ENCODE measurements at places on chromosomes 7 and 10.

- no peak for DNase-seq
Observed at GRCh38 chr10:12833451-12833850, 168.1 kb downstream of the CCDC3 start.

DNA sequence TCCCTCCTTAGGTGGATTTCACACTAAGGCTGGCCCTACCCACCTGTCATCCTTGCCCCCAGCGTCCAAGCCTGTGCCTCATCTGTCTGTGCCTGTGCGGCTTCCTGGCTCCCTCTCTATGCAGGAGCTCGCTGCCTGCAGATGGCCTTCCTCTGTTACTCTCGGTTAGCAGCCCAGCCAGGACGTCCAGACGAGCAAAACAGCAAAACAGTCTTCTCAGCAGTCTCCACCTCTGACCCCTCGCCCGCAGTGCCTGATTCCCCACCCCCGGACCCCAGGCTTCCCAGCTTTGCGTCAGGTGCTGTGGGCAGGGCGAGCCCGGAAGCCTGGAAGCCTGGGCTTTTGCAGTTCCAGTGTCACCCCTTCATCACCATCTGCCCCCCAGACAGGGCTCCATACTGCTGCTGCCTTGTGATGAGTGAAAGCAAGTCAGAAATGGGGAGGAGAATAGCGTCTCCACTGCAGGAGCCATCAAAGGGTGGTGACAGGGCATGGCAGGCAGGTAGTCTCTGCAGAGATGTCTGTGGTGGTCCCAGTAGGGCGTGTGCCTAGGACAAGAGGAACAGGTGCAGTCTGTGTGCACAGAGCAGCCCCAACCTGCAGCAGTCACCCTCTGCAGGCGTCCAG, 88.5 kb downstream of the ADCY1 start:
- no peak for DNase-seq

GRCh38 chr10:35552650-35553342, 52.3 kb upstream of the GJD4 start:
- no peak for DNase-seq

GRCh38 chr10:110834629-110835301, 37.0 kb upstream of the PDCD4 start:
- no peak for DNase-seq

DNA sequence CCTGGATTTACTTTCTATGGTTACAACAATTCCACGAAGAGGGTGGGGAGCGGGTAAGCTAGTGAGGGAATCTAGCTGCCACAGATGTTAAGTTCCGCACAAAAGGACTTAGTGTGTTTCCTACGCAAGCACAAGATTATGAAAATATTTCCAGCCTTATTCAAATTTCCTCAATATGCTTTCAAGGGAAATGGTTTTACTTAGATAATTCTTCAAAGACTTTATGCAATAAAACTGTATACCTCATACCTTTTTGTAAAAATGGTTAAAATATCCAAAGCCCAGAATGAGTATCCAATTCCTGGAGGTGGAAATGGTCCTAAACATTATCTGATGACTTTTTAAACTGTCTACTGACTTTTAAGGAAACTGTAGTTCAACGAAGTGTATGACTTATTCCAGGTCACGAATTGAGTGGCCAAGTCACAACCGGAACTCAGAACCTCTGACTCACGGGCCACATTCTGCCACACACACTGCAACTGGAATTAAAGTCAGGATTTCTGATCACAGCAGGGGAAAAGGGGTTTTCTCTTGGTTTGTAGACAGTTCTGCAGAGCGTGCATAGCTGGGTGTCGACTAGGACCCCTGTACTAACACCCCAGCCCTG, 20.2 kb upstream of the INSIG1 start:
- DNase-seq = no peak

- no peak for DNase-seq
Observed at GRCh38 chr7:75624134-75624832, 114.5 kb downstream of the HIP1 start.

GRCh38 chr7:6026011-6026819, 5.0 kb upstream of the ANKRD61 start:
- no peak for DNase-seq

- no peak for DNase-seq
Observed at GRCh38 chr7:128941323-128941890, 3.7 kb downstream of the IRF5 start.

GRCh38 chr7:69796416-69796815, 198.1 kb downstream of the AUTS2 start:
- DNase-seq = no peak

DNA sequence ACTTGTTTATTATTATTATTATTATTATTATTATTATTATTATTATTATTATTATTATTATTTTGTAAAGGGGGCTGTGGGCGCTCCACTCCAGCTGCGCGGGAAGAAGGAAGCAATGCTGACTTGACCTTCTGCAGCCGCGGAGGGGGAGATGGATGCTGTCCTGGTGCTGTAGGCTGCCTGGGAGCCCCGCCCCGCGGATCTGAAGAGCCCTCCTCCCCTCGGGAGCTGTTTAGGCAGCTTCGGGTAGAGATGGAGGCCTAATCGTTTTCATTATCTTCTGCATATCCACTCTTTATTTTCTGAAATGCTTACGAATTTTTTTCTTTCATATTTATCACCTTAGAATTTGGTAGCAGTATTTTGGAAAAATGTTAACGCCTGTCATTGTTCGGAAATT, 101.2 kb upstream of the KLF6 start:
- DNase-seq = no peak

DNA sequence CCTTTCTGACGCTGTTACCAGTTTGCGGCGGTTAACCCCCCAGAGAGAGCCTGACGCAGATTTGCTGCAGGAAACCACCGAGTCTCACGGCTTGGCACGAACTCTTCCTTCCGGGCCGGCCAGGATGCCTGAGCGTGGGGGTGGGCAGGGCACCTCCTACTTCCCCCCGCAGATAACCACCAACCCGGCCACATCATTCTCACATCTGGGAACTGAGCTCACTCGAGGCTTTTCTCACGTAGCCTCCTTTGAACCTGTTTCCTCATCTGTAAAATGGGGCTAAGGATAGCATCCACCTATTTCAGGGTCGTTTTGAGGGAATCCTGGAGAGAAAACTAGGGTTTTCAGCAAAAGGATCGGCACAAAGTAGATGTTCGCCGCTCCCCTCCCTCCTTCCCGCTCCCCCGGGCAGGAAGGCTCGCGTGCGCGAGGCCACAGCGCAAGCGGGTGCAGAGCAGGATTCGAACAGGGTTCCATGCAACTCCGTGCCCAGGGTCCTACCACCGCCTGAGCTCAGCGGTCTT, 23.6 kb downstream of the DDIT4 start:
- no peak for DNase-seq

- DNase-seq = no peak
Observed at GRCh38 chr7:4119848-4120247, 562.2 kb upstream of the FOXK1 start.

DNA sequence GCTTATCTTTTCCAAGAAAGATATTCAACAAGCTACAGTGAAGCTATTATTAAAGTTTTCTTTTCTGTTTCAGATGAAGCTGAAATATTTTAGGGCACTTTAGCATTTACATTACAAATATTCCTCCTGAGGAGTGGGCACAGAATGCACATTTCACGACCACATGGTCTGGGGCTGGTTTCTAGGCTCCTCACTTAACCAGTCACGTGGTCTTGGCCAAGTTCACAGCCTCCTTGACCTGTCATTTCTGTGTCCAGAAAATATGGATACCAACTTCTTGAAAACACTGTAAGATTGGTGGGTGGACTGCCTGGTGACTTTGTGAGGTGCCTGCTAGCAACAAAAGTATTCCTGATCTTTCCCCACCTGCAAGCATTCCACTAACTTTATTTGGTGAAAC, 70.9 kb downstream of the FAM171A1 start:
- no peak for DNase-seq

DNA sequence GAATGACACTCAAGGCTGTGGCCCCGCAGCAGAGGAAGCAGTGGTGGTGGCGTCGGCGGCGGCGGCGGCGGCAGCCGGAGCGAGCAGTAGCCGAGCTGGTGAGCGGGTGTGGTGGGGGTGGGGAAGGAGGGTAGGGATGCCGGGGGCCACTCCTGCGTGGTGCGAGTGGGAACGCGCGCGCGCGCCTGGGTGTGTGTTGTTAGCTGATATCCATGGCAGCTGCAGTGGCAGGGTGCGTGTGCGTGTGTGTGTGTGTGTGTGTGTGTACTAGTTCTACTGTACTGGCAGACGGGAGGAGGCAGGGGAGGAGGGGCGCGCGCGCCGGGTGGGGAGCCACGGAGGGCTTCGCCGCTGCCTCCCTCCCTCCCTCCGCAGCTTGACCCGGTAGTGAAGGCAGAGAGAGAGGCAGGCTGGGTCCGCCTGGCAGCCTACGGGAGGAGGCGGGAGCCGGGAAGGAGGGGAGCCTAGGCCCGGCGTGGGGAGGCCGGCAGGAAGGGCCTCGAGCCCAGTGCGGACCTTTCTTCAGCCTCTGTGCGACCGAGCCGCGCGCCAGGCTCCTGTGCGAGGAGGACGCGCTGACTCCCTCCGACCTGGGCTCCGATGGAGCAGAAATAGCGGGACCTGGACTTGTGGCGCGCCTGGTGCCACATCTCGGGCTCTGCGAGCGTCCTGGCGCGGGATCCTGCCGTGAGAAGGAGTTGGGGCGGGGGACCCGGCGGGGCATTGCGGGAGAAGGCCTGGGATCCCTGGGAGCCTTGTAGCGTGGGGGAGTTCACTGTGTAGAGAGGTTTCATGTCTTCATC, at the start of gene MAGI2:
Gene MAGI2, minus strand, starts transcription at position 110 of the 803 bp plus-strand sequence. CDS start 347 bp downstream, outside the sequence.
- DNase-seq = peak; percentile 93

DNA sequence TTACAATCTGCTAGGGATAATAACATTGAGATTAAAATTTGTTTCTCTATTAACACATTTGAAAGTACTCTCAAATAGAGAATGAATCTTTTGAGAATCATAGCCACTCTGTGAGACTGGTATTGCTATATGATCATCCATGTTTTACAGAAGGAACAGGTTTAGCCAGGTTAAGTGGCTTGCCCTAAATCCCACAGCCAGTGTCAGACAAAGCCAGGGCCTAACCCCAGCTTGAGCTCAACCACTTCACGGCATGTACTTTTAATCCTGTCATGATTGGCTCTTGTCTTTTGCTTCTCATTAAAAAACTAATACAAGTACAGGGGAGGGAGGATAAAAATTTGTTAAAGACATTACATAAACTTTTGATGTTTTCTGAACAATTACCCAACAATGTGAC, 3.8 kb upstream of the ZNRF2 start:
- no peak for DNase-seq

GRCh38 chr10:130215931-130216231, 79.7 kb downstream of the GLRX3 start:
- no peak for DNase-seq

Measured in hippocampal formation (tissue), 2 donors.